ENCODE measurements at places on chromosomes 7 and 10.

- no peak for DNase-seq
Observed at GRCh38 chr7:79217976-79218626, 235.4 kb downstream of the MAGI2 start.

- DNase-seq, result no peak
Observed at GRCh38 chr10:33498391-33498891, 164.0 kb upstream of the NRP1 start.

DNA sequence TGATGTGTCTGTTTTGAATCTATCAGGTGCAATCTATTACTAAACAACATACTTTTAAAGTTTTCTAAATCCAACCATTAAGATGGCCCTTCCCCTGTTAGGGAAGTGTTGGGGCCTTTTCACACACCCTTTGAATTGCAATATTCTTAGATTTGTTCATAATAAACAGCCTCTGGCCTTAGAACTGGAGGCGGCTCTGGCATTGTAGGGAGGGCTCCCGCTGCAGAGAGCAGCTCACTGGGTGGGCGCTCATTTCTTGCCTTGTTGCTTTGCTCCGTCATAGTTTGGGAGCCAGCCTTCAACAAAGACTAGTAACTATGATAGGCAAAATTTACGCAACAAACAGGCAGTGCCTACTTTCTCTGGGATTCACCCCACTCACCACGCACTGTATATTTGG lies 4.2 kb upstream of the HOXA10 start:
- no peak for DNase-seq

DNA sequence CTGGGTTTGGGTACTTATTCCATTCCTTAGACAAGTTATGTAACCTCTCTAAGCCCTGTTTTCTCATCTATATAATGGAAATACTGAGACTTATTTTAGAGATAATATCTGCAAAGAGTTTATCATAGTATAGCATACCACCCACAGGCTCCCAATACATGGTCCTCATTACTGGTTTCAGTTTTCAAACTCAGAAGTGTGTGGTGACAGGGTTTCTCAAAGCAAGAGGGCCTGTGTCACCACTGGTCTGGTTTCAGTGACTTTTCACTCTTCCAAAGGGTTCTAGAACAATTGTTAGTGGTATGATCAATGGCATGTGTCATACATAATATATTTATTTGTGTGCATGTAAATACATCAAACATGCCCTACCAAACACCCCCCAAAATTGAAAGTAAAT lies 89.2 kb upstream of the BMPER start:
- DNase-seq, result no peak

GRCh38 chr7:98085674-98086073 lies 21.0 kb upstream of the LMTK2 start:
- no peak for DNase-seq

GRCh38 chr7:37045681-37046179 lies 321.4 kb upstream of the AOAH start:
- DNase-seq, result no peak
